ENCODE measurements at places on chromosomes 3 and 15.

GRCh38 chr3:30776186-30776815 lies 118.2 kb downstream of the GADL1 start:
- DNase-seq, result no peak

DNA sequence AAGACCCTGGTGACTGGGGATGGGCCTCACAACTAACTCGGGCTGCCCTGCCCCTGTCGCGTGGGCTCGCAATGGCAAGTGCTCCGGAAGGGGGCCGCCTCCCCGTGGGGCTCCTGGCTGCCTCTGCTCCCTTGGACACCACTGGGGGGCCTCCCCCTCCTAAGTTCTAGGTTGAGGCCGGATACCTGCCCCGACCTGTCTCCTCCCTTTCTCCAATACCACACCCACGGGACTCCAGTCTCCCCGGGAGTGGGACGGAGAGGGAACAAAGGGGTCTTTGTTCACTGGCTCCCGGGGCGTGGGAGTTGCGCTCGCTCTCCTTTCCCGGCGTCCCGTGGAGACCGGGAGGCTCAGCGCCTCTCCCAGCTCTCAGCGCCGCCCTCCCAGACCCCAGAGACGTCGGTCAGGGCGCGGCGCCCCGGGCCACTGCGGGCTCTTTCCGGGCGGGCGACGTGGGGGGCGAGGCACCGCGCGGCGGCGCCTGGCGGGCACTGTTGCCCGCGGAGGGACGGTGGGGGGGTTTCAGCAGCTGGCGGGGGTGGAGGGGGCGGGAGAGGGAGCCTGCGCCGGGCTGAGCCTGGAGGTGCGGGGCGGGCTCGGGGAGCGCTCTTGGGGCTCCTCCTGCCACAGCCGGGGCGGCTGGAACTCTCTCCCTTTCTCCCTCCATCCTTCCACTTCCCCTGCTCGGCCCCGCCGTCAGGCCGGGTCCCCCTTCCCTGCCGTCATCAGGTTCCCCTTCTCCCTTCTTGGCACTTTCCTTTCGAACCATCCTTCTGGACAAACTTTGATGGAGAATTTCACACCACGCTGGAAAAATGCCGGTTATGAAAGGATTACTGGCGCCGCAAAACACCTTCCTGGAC lies at the start of gene KCNH8:
TSS of gene KCNH8 (plus strand) at position 606 of the 863 bp plus-strand sequence. CDS start at position 816, 210 bp downstream.
- DNase-seq, result peak; percentile 39

GRCh38 chr3:159951540-159951939 lies 37.1 kb upstream of the IL12A start:
- DNase-seq, result no peak

DNA sequence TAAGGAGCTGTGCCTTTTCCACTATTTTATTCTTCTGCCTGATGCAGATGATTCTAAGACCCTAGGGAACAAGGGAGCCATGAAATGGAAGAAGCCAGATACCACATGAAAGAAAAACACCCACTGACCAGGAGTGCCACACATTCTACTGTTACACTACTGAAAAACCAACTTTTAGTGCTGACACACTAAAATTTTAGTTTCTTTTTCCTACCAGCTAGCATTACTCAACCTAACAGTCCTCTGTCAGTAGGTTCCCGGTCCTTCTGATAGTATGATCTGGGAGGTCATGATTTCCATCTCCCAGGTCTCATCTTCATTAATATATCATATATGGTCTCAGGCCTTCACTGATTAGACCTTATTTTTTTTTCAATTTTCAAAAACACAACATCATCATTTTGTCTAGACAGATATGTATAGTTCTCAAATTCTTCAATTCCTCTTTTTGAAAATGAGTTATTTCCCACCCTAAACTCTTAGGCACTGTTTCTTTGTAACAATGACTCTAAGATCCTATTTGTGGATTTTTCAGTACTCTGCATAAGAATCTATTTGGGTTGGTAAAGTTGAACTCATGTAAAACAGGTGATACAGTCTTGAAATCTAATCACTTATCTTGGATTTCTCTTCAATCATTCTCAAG lies 321.8 kb downstream of the CTNNB1 start:
- DNase-seq, result no peak

GRCh38 chr3:72485641-72486040 lies 362.6 kb downstream of the SHQ1 start:
- no peak for DNase-seq

- peak; percentile 76 for DNase-seq
Observed at GRCh38 chr3:50525987-50526386, 22.6 kb upstream of the CACNA2D2 start.

DNA sequence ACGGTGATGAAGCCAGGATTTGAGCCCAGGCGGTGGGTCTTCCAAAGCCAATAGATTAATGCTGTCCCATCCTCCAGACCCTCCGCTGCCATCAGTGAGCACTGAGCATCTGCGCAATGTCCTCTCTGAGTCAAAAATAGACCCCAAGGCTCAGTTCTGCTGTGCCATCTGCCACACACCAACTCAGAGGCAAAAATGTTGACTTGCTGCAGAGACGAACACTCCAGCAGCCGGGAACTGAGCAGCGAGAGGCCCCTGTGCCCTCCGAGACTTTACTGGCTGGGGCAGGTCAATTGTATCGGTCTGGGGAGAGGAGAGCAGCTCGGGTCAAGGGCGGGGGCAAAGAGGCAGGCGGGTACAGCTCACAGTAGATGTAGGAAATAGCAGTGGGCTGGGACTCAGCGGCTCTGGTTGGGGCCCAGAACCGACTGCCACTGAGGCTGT lies 41.5 kb upstream of the ATP2B2 start:
- DNase-seq, result no peak

- DNase-seq, result no peak
Observed at GRCh38 chr3:143081844-143082778, 37.5 kb upstream of the CHST2 start.

DNA sequence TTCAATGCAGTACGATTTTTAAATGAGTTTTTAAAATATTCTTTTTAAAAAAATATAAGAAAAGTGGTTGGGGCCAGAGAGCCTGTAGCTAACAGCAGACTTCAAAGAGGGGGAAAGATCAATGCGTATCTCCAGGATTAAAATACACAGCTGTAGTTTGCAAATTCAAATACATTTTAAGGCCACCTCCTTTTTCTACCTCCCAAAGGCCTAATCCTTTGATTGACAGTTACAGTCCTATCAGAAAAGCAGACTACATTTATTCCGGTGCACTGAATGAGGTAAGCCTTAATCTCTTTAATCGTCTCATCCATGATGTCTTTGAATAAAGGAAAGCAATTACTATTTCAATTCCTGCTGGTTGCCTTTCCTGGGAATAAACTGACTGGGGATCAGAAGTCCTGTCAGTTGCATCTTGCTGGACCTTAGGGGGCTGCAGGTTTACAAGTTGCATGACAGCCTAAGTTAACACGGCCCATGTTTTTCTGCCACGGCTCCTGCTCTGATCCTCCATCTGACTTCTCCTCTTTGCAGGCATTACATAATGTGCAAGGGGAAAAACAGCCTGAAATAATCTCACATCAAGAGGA lies 51.7 kb downstream of the CADPS start:
- DNase-seq, result no peak
